Bone marrow (tissue), 2 donors: ENCODE measurements at places on chromosomes 16 and 17.

DNA sequence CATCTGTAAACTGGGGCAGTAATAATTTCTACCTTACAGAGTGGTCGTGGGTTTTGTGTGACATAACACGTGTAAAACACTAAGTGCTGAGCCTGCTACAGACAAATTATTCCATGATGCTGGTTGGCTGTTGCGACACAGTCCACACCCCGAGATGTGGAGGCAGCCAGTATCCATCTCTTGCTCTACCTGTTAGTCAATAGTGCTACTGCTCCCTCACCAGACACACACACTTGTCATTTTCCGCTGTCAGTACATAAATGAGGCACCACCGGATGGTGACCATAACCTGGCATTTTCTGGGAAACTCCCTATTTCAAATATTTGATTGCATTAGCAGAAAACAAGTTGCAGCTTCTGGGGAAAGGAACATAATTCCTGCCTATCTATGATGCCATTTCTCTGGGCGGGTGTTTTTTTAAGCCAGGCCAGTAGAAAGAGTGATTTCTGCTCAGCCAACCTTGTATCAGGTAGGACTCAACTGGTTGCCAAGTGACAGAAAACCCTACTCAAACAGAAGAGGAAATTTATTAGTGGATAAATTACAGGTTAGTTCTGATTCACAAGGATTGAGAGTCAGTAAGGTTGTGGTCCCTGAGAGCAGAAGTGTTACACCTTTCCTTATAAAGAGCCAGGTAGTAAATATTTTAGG, 24.1 kb downstream of the DNAJA2 start:
- DNase-seq, result no peak

DNA sequence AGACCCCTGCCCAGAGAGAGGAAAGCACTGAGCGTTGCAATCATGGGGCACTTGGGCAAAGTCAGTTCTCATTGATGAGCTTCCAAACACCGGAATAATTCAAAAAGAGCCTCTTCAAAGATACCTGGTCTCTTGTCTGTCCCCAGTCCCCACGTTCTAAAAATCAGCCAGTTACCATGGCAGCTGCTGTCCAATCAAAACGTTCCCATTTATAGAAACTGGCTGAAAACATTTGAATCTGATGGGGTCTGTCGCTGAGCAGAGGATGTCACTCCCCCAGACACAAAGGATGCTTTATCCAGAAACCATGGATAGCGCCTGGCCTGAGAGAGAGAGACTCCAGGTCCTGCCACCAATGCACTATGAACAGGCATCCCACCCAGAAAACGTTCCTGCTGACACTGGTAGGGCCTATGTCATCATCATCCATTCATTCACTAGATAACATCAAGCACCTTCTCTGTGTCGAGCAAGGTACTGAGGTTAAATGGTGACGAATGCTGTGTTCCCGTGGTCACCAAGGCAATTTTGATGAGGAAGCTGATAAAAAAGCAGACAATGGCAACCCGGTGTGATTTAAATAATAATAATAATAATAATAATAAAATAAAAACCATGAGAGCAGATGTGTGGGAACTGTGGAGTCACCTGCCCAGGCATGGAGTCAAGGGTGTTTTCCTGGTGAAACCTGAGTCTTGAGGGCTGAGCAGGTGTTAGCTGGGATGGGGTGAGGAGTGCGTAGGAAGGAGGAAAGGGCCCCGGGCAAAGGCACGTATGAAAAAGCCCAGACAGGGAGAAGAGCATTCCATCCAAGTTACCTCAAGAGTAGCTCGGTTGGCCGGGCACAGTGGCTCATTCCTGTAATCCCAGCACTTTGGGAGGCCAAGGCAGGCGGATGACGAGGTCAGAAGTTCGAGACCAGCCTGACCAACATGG, 19.0 kb upstream of the CALB2 start:
- DNase-seq, result no peak

DNA sequence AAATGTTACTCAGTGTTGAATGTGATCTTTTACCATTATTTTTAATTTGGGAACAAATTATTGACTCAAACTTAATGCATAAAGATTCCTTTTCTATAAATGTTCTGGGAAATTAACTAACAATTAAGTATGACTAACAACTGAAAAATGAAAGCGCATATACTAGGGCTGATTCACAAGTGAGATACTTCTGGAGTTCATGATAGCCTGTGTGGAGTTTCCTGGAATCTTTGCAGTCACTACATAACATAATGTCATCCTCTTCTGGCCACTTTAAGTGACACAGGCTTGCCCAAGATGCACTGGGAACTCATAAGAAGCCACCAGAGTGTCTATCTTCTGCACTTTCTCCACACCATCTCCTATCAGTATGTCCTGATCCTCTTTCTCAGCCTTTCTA, 450.3 kb upstream of the CDH11 start:
- no peak for DNase-seq

DNA sequence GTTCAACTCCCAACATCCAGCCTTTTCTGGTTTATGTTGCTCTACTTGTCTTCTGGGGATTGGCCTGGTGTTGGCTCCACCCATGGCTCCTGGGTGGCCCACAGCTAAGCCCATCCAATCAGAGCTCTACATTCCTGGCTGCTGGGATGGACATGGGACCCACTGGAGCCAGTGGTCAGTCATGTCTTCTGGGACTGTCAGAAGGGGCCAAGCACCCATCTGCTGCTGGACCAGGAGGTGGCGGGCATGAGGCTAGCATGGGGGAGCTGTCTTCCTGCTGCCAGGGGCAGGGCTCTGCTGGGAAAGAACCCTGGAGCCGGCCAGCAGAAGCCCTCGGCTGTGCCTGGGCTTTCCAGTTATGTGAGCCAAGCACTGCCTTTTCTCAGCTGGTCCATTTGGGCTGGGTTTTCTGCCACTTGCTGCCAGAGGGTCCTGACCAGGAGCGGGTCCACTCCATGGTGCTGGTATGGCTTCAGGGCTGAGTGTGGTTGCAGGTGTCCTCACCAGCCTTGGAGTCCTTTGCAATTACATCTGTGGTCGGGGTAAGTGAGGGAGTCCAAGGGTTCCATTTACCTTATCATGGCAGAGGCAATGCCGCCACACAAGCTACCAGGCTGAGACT, 17.4 kb upstream of the ZNF469 start:
- no peak for DNase-seq

GRCh38 chr16:14405611-14406537, 224.2 kb downstream of the PARN start:
- DNase-seq, result no peak

GRCh38 chr17:39623356-39623950, 3.3 kb upstream of the PPP1R1B start:
- DNase-seq, result peak; percentile 64

DNA sequence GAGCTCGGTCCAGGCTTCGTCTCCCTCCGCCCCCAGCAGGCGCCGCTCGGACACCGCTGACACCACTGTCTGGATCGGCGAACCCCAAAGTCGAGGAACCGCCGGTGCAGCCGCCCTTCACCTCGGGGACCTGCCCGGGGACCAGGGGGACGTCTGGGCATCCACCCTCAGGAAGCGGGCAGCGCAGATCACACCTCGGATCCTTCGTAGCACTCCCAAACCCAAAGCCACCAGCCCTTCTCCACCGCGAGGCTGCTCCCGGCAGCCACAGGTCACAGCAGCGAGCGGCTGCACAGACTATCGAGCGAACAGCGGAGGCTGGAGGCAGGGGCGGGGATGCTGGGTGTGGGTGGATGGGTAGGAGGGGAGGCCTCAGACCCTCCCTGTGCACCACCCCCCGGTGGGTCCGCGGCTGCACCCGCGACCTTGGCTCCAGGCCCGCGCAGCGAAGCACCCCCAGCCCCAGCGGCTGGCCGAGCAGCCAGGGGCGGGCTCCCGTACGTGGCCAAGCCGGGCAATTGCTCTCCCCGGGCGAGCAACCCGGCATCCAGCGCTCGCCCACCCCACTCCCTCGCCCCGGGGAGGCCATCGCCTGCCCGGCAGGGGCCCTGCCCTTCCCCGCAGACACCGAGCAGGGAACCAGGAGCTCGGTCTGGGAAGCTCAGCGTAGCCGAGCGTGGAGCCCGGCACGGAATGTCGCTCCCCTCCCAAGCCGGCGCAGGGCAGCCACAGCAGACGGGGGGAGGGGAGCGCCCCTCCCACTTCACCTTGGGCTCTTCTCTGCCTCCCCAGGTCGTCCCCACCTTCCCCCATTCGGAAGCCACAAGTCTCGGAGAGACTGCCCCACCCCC, 1.0 kb downstream of the SDK2 start:
- peak; percentile 44 for DNase-seq

DNA sequence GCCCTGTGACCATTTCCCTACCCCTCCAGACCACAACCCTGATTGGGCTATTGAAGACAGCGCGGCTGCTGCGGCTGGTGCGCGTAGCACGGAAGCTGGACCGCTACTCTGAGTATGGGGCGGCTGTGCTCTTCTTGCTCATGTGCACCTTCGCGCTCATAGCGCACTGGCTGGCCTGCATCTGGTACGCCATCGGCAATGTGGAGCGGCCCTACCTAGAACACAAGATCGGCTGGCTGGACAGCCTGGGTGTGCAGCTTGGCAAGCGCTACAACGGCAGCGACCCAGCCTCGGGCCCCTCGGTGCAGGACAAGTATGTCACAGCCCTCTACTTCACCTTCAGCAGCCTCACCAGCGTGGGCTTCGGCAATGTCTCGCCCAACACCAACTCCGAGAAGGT, 12.5 kb downstream of the KCNH6 start:
- no peak for DNase-seq
